ENCODE measurements at places on chromosomes 12 and 14. TPM values are rescaled to one million over a fixed set of nuclear protein-coding genes. Genes with fewer than 3 reads are reported as not detected.

HOXC13 gene
- 0.04 TPM for polyA plus RNA-seq

ALKBH1 gene
- polyA plus RNA-seq: 5.8 TPM

GDF3 gene
- 0.02 TPM for polyA plus RNA-seq

TAS2R20 gene
- polyA plus RNA-seq: 0.07 TPM

CCDC196 gene
- not detected for polyA plus RNA-seq

VSIG10 gene
- 15.6 TPM for polyA plus RNA-seq

MSI1 gene
- polyA plus RNA-seq: 0.15 TPM

CCDC175 gene
- not detected for polyA plus RNA-seq

CYP27B1 gene
- polyA plus RNA-seq: 0.96 TPM

ACSM4 gene
- polyA plus RNA-seq: not detected

BICDL1 gene
- polyA plus RNA-seq: 34.5 TPM

FOXN4 gene
- not detected for polyA plus RNA-seq

PSME1 gene
- polyA plus RNA-seq: 198 TPM

LMO3 gene
- polyA plus RNA-seq: 1.7 TPM

RFX4 gene
- polyA plus RNA-seq: not detected

ZC2HC1C gene
- polyA plus RNA-seq: 3.3 TPM

ZFYVE1 gene
- polyA plus RNA-seq: 9.5 TPM

ADCY6 gene
- 7.2 TPM for polyA plus RNA-seq

Data from esophagus (tissue), 2 donors.